Activated T-cell treated with anti-CD3 and anti-CD28 coated beads, Interleukin-2, amount 50 U/mL, for 24 hours (primary cell): ENCODE measurements at places on chromosomes 2 and 18.

- no peaks in the 10 kb centered on the region for H3K4me1 ChIP-seq
- DNase-seq = no peak
- H3K4me3 ChIP-seq = no peak overlapping the region
- no peaks in the 10 kb centered on the region for H3K27me3 ChIP-seq
These were observed 110.1 kb upstream of the SULT1C3 start for GRCh38 chr2:108129636-108130035.

DNA sequence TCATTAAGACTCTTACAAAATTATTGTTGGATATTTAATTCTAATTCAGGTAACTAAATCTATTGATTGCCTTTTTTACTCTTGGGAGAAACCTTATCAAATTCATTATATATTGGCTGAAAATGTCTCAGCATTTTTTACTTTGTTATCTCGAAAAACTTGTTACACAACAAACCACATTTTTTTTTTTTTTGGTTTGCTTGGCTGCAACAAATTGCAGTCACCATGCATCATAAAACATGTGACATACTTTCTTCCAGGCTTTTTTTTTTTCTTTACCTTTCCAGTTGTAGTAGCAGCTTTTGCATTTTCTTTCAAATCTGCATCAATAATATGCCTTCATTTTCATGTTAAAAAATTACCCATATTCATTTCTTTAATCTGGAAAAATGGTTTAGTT, 186.7 kb downstream of the TDRD15 start:
- no peak overlapping the region for H3K27ac ChIP-seq
- no peak overlapping the region for H3K4me3 ChIP-seq
- DNase-seq = no peak
- H3K27me3 ChIP-seq = no peaks in the 10 kb centered on the region
- H3K36me3 ChIP-seq = no peaks in the 10 kb centered on the region
- no peaks in the 10 kb centered on the region for H3K4me1 ChIP-seq

- no peaks in the 10 kb centered on the region for H3K36me3 ChIP-seq
- H3K4me3 ChIP-seq = no peak overlapping the region
- DNase-seq = no peak
- H3K27ac ChIP-seq = no peak overlapping the region
These were observed 6.4 kb upstream of the NEUROD1 start for GRCh38 chr2:181686576-181687185.

DNA sequence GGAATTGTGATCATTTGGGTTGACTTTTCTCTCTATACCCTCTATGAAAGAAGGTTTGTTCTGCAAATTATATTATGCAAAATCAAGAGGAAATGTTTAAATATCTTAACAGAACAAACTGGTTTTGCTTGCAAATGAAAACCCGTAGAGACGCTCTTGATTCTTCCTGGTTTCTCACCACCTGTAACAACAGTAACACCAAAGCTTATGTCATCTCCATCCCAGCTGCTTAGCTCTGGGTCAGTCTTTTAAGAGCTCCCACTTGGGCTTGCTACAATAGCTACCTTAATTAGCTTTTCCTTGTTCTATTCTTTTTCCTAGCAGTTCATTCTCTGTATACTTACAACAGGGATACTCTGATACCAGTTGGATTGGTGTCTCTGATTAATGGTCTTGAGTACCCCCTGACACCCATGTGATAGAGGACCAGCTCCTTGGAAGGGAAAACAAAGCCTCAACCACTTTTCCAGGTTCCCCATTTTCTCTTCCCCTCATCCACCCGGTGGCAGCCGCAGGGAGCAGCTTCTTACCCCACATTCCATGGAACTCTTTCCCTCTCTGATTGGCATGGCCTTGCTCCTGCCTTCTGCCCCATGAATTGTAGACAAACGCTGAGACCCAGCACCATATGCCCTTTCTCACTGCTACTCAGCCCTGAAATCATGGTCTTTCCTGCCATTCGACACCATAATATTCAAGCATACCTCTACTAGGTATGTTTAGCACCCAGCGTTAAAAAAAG, 27.7 kb downstream of the TMEM182 start:
- H3K4me3 ChIP-seq = no peak overlapping the region
- H3K36me3 ChIP-seq = peaks cover 19% of the 10 kb centered on the region
- no peaks in the 10 kb centered on the region for H3K4me1 ChIP-seq
- no peak overlapping the region for H3K27ac ChIP-seq

GRCh38 chr2:120741571-120742561, 6.2 kb downstream of the GLI2 start:
- no peaks in the 10 kb centered on the region for H3K36me3 ChIP-seq
- H3K27me3 ChIP-seq = peaks cover 71% of the 10 kb centered on the region
- H3K4me3 ChIP-seq = no peak overlapping the region
- DNase-seq = no peak

DNA sequence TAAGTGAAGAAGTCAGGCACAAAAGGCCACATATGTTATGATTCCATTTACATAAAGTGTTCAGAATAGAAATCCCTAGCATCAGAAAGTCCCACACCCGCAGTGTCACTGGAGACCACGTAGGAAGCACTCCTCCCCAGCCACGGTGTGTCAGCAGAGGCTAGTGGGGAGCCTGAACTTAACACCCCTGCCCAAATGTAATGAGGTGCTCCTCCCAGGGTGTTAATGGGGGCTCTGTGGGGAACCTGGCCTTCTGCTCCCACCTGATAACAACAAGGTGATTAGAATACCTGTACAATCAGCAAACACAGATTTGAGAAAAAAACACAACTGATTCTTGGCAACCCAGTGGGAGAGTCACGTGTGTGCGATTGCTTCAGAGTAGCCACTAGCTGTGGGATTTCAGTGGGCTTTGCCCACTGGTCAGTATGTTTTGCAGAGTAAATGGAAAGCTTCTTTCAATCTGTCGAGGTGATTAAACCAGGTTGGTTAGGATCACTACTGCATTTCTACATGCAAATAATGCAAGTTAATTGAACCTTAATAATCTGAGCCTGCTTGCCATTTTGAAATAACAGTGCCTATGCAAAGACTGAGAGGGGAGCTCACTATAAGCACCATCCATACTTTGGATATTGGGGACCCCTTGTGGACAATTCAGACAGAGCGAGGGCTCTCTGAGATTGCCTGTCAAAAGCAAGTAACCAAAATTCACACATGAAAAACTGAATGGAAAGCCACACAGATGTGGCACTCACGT, 20.6 kb upstream of the ATRAID start:
- no peaks in the 10 kb centered on the region for H3K4me1 ChIP-seq
- DNase-seq = no peak
- H3K27me3 ChIP-seq = no peaks in the 10 kb centered on the region
- no peaks in the 10 kb centered on the region for H3K36me3 ChIP-seq

DNA sequence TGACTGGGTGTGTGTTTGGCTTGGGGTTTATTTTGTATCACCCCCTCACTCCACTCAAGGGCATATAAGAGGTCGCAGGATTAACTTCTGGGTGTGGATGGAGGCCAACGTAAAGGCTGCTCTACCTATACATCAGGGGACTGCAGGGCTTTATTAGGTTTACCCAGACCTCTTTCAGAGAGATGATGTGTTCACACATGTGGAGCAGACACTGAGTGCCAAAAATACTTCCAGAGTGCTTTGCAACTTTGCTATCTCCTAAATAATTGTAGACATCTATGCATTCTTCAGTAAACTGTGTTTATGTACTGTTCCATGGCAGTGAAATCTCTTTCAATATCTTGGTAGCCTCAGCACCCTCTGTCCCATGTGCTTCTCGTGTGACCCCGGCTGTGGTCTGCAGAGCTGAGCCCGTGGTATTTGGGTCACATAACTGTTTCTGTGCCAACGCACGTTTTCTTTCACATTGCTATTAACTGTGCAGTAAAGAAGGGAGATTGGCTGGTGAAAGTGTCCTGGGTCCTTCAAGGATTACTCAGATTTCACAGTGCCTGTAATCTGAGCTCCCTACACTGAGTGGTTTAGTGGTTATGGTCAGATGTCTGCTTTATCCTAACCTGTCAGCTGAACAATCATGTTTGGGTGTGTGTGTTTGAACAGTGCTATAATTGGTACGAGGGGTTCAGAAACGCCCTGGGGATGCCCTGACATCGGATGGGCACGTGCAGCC, 208.1 kb downstream of the VAPA start:
- H3K27me3 ChIP-seq = no peaks in the 10 kb centered on the region
- no peaks in the 10 kb centered on the region for H3K36me3 ChIP-seq
- H3K4me3 ChIP-seq = no peak overlapping the region
- peaks cover 11% of the 10 kb centered on the region for H3K4me1 ChIP-seq

- peaks cover 32% of the 10 kb centered on the region for H3K4me1 ChIP-seq
- H3K36me3 ChIP-seq = no peaks in the 10 kb centered on the region
- no peak overlapping the region for H3K4me3 ChIP-seq
- peaks cover 91% of the 10 kb centered on the region for H3K27me3 ChIP-seq
These were observed 3.9 kb upstream of the DLX1 start for GRCh38 chr2:172081221-172082022.

- H3K36me3 ChIP-seq = peaks cover 13% of the 10 kb centered on the region
- H3K4me1 ChIP-seq = peaks cover 43% of the 10 kb centered on the region
- no peaks in the 10 kb centered on the region for H3K27me3 ChIP-seq
- H3K27ac ChIP-seq = peak overlapping the region; percentile 76
- DNase-seq = no peak
These were observed 831.7 kb downstream of the RNF144A start for GRCh38 chr2:7748717-7749415.

DNA sequence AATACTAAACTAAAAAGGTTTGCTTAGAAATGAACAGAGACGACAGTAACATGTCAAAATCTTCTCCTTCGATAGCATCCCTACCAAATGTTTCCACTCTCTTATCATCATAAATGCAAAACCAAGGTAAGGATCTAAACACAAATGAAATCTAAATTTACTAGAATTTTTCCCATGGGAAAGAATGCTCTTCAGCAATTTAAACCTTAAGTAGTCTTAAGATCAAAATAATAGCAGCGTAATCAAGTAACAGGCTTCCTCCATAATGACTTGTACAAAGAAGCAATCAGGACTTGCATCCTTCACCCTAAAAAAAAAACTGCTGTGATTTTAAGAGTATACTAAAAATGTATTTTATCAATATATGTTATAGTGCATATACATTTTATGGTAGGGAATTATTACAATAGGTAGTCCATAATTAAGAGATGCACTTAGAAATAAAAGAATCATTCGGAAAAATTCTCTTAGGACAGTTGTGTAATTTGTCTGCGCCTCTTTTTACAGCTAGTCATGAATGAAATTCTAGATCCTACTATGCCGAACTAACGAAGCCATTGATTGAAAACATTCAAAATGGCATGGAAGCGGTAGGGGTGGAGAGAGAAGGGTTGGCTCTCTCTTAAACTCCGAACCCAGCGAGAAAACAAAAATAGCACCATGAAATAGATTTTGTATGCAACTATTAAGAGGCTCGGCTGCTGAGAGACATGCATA, 1.3 kb downstream of the PGAP1 start:
- peaks cover 51% of the 10 kb centered on the region for H3K4me1 ChIP-seq
- no peaks in the 10 kb centered on the region for H3K27me3 ChIP-seq
- no peak for DNase-seq
- H3K27ac ChIP-seq = peak overlapping the region; percentile 99
- peak overlapping the region; percentile 95 for H3K4me3 ChIP-seq
- peaks cover 23% of the 10 kb centered on the region for H3K36me3 ChIP-seq

GRCh38 chr2:222521099-222521498, 96.8 kb downstream of the SGPP2 start:
- DNase-seq = no peak
- H3K4me3 ChIP-seq = no peak overlapping the region
- no peaks in the 10 kb centered on the region for H3K4me1 ChIP-seq

DNA sequence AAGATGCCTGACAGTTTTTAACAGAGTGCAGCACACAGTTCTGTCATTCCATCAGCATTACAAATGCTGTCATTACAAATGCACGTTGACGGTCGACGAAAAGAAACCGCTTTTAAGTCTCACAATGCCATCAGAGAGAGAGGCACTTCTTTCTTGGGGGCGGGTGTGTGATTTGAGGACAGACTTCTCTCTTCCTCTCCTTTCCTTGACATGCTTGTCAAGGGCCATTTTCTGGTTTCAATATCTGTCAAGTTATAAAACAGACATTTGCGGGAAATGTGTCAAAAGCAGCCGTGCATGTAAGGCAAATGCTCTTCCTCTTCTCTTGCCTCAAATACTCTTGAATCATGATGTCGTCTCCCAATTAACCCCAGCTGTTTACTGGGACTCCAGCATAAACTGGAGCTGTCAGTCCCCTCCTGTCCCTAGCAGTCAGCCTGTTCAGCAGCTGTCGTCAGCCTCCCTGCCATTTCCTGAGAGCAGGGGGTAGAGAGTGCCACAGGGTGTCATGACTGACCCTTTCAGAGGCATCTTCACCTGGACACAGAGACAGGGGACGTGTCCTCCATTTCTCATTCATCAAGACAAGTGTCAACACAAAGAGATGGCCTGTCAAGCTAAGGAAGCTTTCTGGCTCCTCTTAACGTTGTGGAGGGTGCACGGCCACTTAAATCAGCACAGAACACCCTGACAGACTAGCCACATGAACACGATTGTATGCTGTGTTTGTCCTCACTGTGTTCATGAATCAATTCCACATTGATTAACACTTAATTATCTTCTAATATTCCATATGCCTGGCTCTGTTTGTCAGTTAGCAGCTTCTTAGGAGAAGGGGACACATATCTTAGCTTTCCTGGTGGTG, 305.4 kb upstream of the RAB6C start:
- no peak for DNase-seq
- no peaks in the 10 kb centered on the region for H3K27me3 ChIP-seq
- no peak overlapping the region for H3K4me3 ChIP-seq
- no peak overlapping the region for H3K27ac ChIP-seq
- H3K4me1 ChIP-seq = no peaks in the 10 kb centered on the region
